ENCODE measurements at places on chromosomes 2 and 18. TPM values are rescaled to one million over a fixed set of nuclear protein-coding genes. Genes with fewer than 3 reads are reported as not detected.

- no peak for DNase-seq
Observed at GRCh38 chr2:190277234-190278112, 42.2 kb downstream of the HIBCH start.

- DNase-seq, result no peak
Observed at GRCh38 chr2:169009865-169010579, 21.1 kb downstream of the ABCB11 start.

DNA sequence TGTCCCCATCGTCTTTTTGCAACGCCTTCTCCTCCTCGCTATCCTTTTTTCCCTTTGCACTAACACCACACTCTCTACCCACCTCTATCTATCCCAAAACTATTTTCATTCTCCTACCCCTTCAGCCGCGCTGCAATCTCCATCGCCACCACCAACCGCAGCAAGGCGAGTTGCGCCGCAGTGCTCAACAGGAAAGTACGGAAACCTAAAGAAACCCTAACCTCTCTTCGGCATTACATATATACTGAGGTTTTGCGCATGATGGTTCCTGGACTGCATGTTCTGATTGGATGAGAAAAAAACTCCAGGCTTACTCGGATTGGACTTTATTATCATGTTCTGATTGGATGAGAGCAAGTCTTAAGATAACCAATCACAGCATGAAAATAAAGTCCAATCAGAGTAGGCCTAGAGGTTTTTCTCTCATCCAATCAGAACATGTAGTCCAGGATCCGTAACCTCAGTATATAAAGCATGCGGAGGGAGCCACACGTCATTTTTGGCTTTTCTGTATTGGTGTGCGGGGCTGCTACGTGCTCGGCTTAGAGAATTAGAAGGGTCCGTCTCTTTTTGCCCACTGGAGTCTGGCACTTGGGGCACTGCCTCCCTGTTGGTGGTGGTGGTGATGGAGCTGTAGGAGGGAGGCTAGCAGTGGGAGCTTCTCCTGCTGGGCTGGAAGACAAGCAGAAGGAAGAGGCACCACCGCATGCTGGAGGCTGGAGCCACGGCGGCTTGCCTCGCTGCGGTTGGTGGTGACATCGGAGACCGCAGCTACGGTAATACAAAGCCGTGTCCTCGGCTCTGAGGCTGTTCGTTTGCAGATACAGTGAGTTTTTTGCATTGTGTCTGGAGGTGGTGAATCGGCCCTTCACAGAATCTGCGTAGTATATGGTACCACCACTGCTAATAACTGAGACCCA, 76.1 kb downstream of the TEKT4 start:
- DNase-seq, result no peak

DNA sequence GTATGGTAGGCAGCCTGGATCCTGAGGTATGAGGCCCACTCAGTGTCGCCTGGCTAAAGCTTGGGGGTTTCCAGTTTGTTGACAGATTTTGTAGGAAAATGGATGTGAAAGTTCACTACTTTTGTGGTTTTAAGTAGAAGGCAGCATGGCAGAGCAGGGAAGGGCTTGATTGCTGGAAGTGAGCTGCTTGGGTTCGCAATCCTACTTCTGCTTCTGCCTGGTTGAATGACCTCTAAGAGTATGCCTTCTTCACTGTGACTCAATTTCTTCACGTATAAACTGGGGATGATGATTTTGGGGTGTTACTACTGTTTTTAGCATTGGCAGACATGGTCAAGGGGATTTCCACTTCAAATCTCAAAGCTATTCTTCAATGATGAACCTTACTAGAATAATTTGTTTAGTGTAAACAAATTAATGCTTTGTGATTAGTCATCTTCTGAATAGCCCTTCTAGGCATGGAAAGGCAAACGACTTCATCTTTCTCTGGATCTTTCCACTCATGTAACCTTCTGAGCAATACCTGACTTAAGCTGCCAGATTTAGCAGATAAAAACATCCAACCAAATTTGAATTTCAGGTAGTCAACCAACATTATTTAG, 13.2 kb downstream of the BMP10 start:
- no peak for DNase-seq

DNA sequence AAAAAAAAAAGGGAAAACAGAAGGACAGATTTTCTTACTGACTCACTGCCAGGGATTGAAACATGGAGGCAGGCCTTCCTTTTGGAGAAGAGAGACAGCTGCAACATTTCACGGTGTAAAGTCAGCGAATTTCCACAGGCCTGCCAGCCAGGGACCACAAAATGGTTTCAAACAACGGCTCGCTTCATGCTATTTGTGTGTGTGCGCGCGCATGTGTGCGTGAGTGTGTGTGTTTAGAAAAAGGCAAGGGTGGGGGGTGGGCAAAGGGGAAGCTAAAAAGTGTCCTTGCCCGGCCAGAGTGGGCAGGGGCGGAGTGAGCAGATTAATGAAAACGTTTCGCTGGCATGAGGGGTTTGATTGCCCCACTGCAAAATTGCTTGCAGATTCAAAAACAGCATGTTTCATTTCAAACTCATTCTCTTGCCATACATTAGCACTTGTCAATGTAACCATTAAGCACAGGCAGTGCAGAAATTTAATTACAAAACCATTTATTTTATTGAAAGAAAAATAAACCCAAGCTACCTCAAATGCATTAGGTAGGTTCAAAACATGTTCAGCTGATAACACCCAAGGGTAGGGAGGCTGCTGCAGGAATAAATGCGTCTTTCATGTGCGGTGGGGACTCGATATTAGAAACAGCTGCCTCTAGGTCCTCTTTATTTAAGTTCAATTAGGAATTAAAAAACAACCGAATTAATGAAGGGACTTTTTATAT, 182.1 kb upstream of the SIX2 start:
- no peak for DNase-seq

DNA sequence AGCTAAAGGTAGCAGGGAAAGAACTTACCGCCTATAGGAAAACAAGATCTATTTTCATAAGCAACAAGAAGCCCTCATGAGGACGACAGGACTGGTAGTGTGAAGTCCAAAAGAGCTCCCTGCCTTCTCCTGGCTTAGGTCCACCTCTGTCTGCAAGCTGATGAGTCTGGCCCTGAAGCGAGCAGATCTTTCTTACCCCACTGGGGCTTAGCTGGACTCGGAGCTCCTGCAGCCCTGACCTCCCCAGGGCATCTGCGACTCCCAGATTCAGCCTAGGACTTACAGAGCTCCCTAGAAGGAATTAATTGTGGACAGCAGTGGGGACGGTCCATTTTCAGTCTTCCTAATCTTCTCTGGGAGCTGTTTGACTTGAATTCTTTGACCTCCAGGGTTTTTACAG, 53.7 kb downstream of the MCFD2 start:
- DNase-seq, result no peak

Gene KCNG2
- 0.32 TPM for total RNA-seq

Gene DSG1
- total RNA-seq, result 2.6 TPM

Gene CYP26B1
- total RNA-seq, result 3.9 TPM

Gene ASB3
- 22.0 TPM for total RNA-seq

All from breast epithelium (tissue), 4 donors.